ENCODE measurements at places on chromosomes 2 and 18. TPM values are rescaled to one million over a fixed set of nuclear protein-coding genes. Genes with fewer than 3 reads are reported as not detected.

DNA sequence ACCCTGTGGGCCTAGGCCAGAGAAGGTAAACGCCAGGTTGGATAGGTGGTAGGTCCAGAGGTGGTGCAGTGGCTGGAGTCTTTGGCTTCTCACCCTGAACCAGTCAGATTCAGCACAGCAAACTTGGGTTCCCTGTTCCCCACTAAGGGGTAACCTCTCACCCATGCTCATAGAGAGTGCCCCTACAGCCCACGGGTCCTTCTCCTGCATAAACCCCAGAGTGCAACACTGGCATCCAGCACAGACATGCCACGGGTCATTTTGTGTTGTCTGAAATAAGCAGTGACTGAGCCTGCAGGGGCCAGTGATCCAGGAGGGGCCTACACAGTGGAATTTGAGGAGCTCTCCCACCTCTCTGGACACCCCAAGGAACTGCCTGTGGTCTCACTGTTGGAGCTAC lies 40.5 kb upstream of the ATP6V1B1 start:
- DNase-seq: no peak

DNA sequence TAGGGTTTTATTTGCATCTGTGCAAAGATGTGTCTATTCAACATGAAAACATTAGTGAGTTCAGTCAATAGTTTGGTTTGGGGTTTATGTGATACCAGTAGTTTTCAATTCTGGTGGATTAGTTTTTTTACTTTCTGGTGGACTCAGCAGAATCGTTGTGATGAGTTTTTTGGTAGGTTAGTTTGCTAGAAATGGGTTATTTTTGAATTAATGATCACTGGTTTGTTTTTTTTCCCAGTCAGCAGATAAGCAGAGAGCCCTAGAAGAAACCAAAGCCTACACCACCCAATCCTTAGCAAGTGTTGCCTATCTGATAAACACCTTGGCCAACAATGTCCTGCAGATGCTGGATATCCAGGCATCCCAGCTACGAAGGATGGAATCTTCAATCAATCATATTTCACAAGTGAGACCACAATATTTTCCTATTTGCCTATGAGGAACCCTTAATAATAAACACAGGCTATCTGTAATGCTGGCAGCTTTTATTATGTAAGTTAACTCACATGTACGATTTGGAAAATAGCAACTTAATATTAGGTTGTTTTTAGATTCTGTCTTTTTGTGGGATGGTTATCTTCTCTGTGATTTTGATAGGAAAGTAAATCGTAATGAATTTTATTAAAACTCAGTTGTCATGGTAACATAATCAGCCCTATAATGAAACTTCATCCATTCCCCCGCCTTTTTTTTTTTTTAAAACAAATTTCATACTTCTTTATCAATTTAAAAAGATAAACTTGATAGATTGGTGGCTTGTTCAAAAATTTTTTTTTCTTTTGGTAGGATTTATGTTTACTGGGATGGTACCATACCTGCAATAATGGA lies 38.7 kb downstream of the ABI2 start:
- DNase-seq: no peak

GRCh38 chr2:27993402-27993787 lies 102.9 kb downstream of the BABAM2 start:
- no peak for DNase-seq

GRCh38 chr2:11550901-11551568 lies 17.2 kb downstream of the GREB1 start:
- DNase-seq: no peak

Gene BOK
- total RNA-seq: 39.4 TPM

Gene MAPK4
- not detected for total RNA-seq

- no peak for DNase-seq
Measured at GRCh38 chr2:64644458-64645382, 9.0 kb downstream of the SERTAD2 start.

DNA sequence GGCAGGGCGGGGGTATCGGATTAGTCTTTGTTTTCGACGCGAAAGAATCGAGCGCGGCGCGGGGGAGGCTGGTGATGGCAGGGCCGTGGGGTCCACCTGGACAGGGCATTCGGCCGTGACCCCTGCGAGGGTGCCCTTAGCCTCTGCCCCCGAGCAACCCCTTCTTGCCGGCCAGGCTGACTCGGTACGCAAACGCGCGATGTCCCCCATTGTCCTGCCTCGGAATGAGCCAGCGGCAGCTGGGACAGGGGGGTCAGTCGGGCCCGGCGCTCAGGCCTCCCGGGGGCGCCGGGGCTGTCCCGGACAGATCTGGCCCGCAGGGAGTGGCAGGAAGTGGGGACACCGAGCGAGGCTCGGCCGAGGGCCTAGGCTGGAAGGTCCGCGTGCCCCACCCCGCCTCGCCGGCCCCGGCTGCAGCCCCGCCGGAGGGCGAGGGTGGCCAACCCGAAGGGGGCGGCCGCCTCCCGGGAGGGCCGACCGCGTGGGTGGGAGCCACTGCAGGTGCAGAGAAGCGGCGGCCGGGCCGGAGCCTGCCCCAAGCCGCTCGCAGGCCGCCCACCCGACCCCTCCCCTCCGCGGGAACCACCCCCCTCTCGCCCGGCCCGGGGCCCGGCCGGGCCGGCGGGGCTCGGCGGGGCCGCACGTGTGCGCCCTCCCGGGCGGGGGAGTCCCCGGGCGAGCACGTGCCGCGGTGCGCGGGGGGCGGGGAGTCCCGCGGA lies at the start of gene TET3:
Gene TET3 (plus strand): TSS at position 708 of the 719 bp plus-strand sequence. CDS start 1,494 bp downstream, outside the sequence.
- no peak for DNase-seq

Gene KIF1A
- total RNA-seq: 0.07 TPM
